ENCODE measurements at places on chromosomes 4 and X.

DNA sequence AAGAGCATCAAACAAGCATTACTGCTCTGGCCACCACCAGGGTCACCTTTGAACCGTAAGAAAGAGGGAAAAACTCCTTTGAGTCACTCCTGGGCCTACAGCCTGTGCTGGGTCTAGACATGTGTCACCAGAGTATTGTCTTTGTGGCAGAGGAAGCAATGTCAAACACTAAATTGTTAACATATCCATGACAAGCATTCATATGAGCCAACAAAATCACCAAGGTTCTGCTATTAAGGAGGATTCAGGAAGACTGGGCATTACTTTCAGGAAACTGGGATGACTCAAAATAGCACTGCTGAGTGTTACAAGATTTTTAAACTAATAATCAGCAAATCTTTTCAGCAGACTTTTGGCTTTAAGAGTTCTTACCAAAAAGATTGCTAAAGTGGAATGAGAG, 28.1 kb downstream of the LGI2 start:
- DNase-seq = no peak

DNA sequence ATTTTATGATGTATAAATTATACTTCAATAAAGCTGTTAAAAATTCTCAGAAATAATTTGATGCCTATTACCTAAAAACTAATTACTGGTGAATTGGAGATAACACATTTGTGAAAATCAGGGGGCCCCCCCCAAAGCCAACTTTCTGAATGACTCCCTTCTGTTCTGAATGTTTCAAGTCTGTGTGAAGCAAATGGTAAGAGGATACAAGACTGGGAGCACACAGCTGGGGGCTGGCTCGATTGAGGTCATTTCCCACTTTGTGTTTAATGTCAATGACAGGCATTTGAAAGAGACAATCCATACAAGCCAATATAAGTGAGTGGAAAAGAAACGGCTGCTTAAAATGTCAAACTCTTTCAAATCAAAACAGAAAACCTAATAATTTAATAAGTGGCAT, 155.8 kb downstream of the SH2D1A start:
- DNase-seq = peak; percentile 38

- DNase-seq = no peak
These were observed 71.9 kb downstream of the LIMCH1 start for GRCh38 chr4:41609851-41610250.

- no peak for DNase-seq
These were observed 23.3 kb downstream of the SHROOM3 start for GRCh38 chr4:76458297-76458696.

DNA sequence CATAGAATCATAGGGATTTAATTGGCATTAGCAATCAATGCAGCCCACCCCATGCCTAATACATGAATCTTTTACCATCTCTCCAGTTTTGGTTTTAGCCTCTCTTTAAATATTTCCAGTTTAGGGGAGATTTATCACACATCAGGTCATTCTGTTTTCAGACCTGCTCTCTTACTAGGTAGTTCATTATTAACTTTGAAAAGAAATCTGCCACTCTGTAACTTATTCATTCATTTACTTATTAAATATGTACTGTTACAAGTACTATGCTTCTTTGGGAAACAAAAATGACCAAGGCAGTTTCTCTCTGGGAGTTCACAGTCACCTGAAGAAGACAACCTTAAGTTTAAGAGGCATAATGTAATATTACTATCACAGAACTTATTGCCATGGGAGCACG, 62.1 kb downstream of the USO1 start:
- DNase-seq = no peak

DNA sequence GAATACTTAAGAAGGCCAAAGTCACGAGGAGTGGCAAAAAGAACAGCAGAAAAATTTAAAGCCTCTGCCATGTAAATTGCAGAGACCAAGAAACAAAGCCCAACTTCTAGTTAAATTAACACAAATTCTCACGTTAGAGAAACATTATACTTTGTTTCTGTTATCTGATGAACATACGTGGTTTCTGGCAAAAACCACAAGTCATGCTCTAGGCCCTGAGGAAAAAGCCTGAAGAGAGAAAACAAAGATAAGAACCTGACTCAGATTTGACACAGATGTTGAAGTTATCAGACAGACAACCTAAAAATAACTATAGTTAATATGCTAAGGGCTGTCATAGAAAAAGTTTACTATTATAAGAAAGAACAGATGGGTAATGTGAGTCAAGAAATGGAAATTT, 149.1 kb upstream of the PCDH10 start:
- no peak for DNase-seq

DNA sequence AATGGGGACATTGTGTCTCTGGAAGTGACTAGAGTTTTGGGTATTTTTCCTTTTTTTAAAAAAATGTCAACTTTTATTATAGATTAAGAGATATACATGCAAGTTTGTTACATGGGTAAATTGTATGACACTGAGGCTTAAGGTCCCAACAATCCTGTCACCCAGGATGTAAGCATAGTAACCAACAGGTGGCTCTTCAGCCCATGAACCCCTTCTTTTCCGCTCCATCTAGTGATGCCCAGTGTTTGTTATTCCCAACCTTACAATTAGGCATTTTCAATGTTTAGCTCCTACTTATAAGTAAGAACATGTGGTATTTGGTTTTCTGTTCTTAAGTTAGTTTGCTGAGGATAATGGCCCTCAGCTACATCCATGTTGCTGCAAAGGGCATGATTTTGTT, 102.7 kb downstream of the GRID2 start:
- no peak for DNase-seq

DNA sequence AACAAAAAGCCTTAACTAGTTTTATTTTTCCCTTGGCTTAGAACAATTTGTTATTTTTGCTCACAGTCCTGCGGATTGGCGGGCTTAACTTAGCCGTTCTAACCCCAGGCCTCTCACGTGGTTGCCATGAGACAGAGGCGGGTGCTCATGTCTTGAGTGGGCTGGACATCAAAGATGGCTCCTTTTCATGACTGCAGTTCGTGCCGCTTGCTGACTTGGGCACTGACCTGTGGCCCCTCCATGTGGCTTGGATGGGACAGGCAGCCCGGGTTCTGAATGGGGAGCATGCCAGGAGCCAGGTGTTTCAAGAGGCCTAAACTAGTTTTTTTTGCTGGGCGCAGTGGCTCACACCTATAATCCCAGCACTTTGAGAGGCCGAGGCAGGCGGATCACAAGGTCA, 40.7 kb downstream of the CDS1 start:
- DNase-seq = no peak

- DNase-seq = peak; percentile 60
These were observed 5.2 kb upstream of the ARX start for GRCh38 chrX:25020905-25021449.

- no peak for DNase-seq
These were observed 983.7 kb upstream of the PABPC4L start for GRCh38 chr4:135185256-135185655.

DNA sequence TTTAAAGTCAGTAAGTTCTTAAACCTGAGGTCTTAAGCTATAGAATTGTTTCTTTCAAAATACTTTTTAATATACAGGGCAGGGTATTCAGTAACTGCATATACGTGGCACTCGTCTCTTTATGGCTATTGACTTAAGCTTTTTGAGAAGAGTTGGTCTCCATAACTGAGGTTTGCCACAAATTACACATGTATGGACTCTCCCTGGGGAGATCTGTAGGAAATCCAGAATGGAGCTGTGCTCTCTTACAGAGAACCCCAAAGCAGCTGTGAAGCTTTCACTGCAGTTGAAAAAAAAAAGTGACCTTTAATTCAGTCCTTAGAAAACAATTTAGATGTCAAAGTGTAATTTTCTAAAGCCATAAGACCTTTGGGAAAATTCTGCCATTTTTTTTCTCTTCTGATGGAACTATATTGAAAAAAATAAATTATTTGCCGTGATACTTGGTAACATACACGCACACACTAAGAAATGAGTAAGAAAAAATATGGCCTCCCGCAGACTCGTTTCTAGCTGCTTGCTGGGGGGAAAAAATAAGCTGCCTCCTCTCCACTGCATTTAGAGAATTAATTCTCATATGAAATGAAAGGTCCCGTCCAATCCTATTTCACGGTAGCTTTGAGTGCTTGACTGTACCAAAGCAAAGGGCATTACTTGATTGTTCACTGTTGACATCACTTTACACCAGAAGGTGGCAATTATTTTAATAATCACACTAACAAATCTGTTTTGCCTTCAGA, 159.4 kb upstream of the TENM3 start:
- no peak for DNase-seq

DNA sequence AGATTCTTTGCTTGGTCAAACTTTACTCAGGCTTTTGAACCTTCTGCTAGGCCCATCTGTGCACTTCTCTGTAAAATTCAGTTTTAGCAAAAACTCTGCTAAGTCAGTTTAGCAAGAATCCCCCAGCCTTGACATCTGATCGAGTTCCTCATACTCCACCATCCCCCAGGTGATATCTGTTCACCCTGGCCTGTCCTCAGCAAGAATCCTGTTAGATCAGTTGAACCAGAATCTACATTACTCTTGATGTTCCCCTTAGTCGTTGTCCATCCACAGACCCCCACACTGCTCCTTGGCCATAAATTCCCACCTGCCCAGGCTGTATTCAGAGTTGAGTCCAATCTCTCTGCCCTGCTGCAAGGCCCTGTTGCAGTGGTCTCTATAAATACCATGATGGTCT, 162.6 kb downstream of the ZNF674 start:
- DNase-seq = no peak

- no peak for DNase-seq
These were observed 496.7 kb downstream of the SPRY1 start for GRCh38 chr4:123893011-123893981.

DNA sequence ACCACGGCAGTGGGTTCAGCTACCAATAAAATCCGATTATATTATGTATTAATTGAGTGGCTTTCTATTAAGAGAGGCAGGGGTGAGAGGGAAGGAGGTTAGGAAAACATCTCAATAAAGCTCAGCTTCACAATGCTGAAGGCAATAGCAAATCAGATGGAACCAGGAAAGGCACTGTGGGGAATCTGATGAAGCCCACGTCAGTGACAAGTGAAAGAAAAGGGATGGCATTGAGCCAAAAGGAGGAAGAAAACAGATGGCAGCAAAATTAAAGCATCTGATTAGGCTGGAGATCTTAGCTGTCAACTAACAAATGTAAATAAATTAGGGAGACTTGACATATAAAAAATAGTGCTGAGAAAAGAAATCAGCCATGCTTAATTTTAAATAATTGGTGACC, 180.9 kb downstream of the RASL11B start:
- no peak for DNase-seq

GRCh38 chrX:19907794-19908193, 20.4 kb upstream of the SH3KBP1 start:
- DNase-seq = no peak

DNA sequence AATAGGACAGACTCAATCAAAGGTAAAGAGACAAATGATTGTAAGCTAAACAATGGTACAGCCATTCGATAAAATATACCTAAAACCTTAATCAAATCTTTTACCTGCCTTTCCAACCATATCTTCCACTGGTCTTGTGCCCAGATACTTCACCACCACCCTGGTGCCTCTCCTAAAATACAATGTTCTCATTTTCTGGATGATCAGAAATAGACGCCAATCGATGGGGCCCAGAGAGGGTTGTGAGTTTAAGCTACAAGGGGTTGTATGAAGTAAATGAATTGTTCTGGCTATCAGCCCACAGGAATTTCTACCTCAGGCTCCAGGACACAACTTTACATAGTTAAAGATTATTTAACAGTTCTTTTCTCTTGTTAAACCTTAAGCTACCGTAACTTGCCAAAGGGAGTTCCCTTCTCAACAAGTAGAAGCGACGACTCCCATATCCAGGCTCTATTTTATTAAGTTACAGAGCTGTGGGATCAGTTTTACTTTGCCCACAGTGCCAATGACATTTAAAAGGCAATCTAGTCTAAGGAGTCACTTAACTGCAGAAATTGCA, 99.1 kb downstream of the CHRNA9 start:
- no peak for DNase-seq

GRCh38 chr4:1026115-1026514, 14.7 kb downstream of the FGFRL1 start:
- DNase-seq = peak; percentile 79
